ENCODE measurements at places on chromosomes 16 and 17.

DNA sequence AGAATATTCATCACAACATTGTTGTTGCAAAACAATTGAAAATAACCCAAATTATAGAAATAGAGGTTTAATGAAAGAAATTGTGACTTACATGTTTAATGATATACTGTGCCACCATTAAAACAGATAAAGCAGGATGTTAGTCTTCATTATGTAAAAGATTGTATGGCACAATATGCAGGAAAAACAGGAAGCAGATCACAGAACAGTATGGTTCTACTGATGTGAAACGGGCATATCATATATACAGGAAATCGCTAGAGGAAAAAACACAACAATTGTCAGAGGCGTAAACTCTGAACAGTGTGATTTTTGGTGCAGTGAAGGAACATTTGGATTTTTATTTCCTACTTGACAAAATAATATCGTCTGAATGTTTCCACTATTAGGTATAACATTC lies 22.0 kb downstream of the OR3A1 start:
- no peak for DNase-seq

- DNase-seq, result no peak
These were observed 5.8 kb downstream of the ITGAM start for GRCh38 chr16:31265329-31266245.

- no peak for DNase-seq
These were observed 3.6 kb downstream of the P2RX5 start for GRCh38 chr17:3692346-3692745.

DNA sequence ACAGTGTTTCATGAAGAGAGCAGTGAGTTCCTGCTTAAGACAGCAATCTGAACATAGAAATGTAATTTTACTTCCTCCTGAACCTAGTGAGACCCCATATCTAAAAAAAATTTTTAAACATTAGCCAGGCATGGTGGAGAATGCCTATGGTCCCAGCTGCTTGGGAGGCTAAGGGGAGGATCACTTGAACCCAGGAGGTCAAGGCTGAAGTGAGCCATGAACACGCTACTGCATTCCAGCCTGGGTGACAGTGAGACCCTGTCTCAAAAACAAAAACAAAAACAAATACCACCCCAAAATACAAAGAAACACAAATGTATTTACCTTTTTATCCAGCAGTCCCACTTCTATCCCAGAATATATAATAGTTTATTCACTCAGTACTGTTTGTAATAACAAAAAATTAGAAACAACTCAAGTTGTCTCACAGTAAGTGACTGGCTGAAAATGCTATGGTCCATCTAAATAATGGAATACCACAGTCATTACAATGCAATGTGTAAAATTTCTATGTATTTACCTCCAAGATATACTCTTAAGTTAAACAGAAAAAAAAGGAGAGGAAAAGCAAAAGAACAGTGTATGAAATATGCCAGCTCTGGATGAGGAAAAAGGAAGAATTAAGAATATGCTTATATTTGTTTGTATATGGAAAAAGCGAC lies 16.3 kb downstream of the CFDP1 start:
- DNase-seq, result no peak

DNA sequence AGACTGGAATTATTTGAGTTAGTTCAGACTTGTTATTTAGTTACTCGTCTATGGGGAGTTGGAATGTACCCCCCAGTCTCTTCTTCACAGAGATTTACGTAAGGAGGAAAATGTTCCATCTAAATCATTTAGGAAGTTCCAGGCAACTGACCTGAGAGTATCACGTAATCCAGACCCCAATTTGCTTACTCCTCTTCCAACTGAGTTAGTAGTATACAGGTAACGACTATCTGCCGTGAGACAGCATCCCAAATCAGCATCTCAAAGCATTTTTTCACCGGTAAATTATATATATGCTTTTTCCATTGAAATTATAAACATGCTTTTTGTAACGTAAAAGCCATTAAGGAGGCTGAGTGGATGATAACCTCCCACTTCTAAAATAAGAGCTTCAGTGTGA lies 214.3 kb upstream of the WSB1 start:
- DNase-seq, result no peak

GRCh38 chr17:75335315-75335714 lies 46.1 kb upstream of the SLC25A19 start:
- no peak for DNase-seq

GRCh38 chr16:56048425-56049105 lies 142.7 kb upstream of the GNAO1 start:
- peak; percentile 11 for DNase-seq

- DNase-seq, result no peak
These were observed 23.2 kb downstream of the USP43 start for GRCh38 chr17:9668517-9668916.

DNA sequence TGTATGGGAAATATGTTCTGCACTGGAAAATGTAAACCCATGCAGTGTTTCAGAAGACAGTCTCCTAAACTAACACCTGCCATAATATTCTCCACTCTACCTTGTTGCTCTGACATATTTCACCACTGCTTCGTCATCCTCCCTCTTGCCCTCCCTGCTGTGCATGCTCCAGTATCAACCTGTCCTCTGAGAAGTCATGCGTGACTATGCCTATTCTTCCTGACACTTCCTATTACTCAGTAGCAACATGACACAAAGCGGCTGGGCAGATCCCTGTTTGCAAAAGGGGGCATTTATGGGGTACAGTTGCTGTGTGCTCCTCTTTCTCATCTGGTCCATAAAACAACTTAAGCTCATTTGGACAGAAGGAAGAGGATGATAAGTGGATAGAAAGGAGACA lies 805.6 kb upstream of the EEF2KMT start:
- DNase-seq, result no peak

DNA sequence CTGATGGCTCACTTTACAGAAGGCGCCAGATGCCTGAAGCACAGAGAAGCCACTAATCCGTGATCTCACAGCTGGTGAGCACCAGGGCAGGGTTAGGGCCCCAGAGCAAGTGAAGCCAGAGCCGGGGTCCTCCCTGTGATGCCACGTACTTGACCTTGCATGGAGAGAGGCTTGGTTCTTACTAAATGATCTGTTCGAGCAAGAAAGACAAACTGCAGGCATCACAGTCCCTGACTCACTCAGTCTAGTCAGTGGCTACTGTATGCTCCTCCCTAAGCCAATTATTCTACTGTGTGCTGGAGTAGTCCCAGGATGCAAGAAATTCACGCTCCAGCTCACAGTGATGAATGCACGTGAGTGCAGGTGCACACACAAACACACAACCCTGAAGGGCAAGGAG lies 55.4 kb downstream of the SDK2 start:
- no peak for DNase-seq

- no peak for DNase-seq
These were observed 141.2 kb downstream of the SEC14L1 start for GRCh38 chr17:77281904-77282367.

- no peak for DNase-seq
These were observed 902 bp upstream of the DHRS7B start for GRCh38 chr17:21125862-21126261.

DNA sequence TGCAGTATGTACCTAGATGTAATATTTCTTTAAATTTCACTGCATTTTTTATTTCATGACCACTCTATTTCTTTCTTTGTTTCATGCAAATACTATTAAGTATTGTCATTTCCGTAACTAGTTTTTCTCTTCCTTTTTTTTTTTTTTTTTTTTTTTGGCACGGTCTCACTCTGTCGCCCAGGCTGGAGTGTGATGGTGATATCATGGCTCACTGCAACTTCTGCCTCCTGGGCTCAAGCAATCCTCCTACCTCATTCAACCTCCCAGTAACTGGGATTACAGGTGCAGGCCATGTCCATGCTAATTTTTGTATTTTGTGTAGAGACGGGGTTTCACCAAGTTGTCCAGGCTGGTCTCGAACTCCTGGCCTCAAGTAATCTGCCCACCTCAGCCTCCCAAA lies 70.7 kb downstream of the TMEM114 start:
- DNase-seq, result no peak

GRCh38 chr17:17422641-17423040 lies 54.2 kb upstream of the MED9 start:
- DNase-seq, result no peak

GRCh38 chr16:49048557-49048956 lies 233.1 kb downstream of the CBLN1 start:
- DNase-seq, result no peak

- no peak for DNase-seq
These were observed 362 bp downstream of the KLHDC4 start for GRCh38 chr16:87765473-87765775.

GRCh38 chr17:69142175-69142802 lies 594 bp upstream of the ABCA6 start:
- DNase-seq, result no peak

DNA sequence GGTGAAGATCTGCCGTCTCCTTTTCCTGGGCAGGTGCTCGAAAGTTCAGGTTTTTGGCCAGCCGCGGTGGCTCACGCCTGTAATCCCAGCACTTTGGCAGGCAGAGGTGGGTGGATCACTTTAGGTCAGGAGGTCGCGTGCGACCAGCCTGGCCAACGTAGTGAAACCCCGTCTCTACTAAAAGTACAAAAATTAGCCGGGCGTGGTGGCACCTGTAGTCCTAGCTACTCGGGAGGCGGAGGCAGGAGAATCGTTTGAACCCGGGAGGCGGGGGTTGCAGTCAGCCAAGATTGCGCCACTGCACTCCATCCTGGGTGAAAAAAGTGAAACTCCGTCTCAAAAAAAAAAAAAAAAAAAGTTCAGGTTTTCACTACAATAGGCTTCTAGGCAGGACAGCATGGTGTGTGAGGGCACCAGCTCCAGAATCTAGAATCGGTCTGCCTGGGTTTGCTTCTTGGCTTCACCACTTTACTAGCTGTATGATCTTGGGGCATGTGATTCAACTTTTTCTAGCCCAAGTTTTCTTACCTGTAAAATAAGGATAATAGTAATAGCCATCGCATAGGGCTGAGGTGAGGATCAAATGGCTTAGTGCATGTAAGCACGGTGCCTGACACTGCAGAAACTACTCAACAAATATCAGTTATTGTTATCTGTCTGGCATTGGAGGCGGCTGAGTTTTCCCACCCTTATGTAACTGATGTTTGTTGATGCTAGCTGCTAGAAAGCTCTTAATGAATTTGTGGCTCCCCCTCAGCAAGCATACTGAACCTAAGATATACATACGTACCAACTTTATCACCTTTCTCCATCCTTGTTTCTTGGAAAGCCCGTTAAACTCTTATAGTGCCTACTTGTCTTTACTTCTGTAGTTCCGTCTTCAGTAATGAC lies 1.3 kb downstream of the PSMD12 start:
- no peak for DNase-seq

GRCh38 chr16:71666928-71667707 lies 41.1 kb downstream of the MARVELD3 start:
- no peak for DNase-seq

DNA sequence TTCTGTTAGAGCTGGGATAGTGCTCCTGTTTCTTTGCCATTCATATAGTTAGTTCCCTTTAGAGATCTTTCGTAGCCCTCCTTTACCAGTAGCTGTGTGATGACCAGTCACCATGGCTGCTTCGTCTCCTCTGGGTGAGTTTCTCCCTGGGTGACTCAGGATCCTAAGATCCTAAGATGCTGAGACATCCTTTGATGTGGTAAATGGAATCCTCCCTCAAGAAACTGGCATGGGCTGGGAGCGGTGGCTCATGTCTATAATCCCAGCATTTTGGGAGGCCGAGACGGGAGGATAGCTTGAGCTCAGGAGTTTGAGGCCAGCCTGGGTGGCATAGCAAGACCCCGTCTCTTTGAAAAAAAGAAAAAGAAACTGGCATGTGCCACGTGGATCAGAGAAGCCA lies 5.9 kb downstream of the PHAF1 start:
- DNase-seq, result no peak

DNA sequence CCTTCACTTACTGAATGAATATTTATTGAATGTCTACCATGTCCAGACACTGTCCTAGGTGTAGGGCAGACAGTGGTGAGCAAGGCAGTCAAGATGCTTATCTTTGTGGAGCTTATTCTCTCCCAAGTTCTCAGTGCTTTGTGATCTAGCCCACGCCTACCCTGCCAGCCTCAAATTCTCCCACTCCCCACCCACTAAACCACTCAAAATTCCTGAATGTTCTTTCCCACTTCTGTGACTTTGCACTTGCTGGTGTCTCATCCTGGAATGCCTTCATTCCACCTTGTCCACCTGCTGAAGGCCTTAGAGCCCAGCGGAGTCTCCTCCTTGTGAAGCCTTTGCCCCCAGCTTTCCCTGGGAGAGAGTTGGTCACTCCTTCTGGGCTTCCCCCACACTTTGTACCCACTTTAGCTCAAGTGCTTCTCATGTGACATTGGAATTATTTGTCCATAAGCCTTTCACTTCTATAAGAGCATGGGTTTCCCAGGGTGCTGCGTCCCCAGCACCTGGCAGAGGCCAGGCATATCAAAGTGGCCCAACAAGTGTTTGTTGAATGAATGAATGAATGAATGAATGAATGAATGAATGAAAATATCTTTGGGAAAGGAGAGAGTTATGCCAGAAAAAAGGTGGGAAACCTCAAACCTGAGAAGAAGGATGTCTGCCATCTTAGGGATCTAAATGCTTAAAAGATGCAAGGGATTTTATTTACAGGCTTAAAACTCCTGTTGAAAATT lies 23.0 kb downstream of the CCDC182 start:
- no peak for DNase-seq

GRCh38 chr17:61240851-61241468 lies 158.7 kb upstream of the TBX2 start:
- DNase-seq, result no peak

DNA sequence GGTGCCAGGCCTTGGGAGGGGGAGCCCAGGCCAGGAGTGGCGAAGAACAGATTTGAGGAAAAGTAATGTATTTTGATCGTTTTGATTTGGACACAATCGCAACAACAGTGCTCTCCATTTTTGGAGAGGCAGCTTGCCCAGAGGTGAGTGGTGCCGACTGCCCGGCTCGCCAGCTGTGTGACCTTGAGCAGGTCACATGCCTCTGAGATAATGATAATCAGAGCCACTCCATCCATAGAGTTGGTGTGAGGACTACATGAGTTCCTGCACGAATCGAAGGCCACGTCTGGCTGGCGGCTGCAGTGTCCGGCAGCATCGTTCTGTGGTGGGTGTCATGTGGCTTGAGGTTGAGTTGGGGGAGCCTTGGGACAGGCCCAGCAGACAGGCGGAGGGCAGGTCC lies 20.7 kb downstream of the LLGL2 start:
- no peak for DNase-seq

GRCh38 chr17:36721560-36722120 lies 120.3 kb downstream of the MRM1 start:
- DNase-seq, result peak; percentile 44

DNA sequence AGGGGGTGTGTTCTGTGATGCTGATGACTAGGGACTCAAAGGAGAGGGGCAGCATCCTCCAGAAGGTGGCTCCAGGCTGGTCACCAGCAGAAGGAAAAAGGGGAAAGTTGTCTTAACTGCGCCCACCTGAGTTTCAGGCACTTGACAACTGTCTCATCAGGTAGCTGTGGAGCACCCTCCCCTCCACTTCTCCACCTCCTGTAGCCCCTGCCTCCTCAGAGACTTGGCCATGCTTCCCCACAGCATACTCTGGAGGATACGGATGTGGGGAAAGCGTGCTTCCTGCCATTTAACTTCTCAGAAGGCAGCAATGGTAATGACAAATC lies 17.9 kb downstream of the CFAP20 start:
- no peak for DNase-seq

DNA sequence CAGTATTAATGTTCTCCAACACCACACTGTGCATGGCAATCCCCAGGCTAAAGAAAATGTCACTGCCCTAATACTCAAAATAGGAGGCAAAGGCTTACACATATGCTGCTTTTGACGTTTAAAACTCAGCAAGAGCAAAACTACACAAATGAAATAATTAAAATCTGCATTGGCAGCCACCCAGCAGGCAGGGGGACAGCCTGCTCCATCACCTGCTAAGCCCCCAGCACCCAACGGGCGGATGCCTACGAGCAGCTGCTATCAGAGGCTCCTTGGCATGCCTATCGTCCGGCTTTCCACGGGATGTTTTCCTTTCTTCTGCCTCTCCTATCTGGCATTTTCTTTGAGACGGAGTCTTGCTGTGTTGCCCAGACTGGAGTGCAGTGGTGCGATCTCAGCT lies 337.5 kb downstream of the SOX9 start:
- no peak for DNase-seq
